ENCODE measurements at places on chromosomes 12 and 14.

DNA sequence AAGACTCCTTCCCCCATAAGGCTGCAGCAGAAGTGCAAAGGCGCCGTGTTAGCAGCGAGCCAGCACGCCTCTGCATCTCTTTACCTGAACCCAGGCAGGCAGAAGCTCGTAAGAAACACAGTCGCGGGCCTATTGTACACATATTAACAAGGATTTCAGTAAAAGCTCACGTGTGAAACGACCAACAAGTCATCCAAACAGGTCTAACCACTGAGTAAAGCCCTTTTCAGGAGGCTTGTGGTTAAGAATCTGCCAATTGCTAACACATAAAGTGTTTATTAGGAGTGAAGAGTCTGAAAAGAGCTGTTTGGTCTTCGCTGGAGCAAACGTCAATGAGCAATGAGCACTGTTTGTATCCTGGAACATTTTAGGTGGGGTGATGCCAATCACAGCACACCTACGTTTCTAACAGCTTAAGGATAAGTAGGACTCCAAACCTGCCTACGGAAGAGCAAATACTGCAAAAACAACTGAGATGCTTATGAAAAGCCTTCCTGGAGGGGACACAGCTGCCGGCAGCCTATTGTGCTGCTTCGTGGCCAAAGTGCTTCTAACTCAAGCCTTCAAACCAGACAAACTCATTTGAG, 43.1 kb downstream of the PRKAB1 start:
- no peak for DNase-seq

- DNase-seq = no peak
Observed at GRCh38 chr14:59919570-59920377, at the start of gene LRRC9. Gene LRRC9 (plus strand): TSS chr14:59920144.

GRCh38 chr12:79422060-79422812, 268.5 kb downstream of the PAWR start:
- no peak for DNase-seq

GRCh38 chr12:4168036-4168435, 105.5 kb upstream of the CCND2 start:
- no peak for DNase-seq

DNA sequence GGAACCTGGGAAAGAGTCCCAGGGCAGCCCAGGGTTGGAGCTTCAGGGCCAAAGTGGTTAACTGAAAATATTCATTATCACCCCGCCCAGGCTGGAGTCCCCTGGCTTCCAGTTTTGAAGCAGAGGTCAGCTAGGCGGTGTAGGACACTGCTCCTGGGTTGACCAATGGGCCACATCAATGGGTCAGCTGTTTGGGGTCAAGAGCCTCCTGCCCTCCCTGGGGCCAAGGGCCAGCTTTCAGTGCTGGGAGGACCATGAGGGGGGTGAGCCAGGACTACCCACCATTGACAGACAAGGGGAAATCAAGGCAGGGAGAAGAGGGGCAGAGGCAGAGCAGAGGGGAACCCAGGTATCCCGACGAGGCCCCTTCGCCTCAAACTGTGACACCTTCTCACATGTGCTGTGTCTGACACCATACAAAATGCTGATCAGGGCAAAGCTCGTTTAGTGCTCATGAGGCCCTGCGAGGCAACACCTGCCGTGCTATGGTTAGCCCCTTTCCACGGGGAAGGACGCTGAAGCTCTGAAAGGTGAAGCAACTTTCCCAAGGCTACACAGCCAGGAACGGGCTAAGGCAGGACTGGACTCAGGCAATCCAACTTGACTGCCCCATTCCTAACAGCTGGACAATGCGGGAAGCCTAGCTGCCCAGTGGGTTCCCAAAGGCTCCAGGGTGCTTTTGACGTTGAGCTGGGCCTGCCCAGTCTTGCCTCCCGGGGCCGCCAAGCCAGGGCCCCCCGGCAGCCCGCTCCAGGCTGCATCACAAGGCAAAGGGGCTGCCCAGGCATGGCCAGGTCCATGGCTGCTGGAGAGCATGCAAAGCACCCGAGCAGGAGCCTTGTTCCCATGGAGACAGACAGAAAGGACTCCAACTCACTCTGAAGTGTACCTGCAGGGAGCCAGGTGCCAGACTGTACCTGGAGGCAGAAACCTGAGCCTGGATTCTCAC, 2.0 kb downstream of the SYNE3 start:
- no peak for DNase-seq

DNA sequence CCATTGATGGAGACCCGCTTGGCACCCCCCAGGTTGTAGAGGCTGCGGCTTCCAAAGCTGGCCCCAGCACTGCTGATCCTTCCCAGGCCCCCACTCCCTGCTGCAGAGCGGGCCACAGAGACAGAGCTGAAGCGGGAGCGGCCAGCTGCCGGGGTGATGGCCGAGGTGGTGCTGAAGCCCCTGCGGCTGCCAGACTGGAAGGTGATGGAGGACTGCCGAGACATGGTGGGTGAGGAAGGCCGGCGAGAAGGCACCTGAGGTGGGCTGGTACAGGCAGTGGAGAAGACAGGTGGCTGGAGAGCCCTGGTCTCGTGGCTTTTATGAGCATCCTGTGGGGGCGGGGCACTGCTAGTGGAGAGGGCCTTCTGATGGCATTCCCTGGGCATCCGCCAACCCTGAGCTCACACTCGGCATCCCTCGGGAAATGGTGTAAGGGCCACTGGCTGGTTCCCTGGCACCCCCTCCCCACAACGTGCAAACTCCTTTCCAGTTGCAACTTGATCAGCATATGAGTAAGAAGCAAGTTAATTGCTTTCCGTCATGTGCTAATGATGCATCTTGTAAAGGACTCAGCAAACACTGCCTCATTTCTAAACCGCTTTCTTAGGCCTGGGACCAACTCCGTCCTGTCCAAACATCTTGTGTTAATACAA, at the start of gene KRT75:
KRT75 (minus strand) TSS at position 291 of the 653 bp plus-strand sequence; CDS start at position 224, 67 bp downstream.
- DNase-seq = no peak

DNA sequence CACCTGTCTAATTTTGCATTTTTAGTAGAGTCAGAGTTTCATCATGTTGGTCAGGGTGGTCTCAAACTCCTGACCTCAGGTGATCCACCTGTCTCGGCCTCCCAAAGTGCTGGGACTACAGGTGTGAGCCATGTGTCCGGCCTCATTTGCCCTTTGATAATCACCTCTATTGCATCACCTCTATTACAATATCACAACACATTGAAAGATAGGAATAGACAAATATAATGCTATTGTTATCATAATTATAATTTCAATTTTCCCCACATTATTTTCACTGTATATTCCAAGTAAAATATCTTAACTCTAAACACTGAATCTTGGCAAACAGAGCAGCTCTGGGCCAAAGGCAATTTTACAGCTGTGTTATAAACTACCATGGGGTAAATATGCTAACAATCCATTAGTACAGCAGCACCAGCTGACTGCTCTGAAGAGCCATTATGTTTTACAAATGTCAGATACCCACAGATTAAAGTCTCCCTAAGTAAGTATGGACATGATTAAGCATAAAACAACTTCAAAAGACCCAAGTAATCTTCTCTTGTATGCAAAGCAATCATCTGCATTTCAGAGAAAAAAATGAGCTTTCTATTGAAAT, 173.2 kb downstream of the MED13L start:
- DNase-seq = no peak

DNA sequence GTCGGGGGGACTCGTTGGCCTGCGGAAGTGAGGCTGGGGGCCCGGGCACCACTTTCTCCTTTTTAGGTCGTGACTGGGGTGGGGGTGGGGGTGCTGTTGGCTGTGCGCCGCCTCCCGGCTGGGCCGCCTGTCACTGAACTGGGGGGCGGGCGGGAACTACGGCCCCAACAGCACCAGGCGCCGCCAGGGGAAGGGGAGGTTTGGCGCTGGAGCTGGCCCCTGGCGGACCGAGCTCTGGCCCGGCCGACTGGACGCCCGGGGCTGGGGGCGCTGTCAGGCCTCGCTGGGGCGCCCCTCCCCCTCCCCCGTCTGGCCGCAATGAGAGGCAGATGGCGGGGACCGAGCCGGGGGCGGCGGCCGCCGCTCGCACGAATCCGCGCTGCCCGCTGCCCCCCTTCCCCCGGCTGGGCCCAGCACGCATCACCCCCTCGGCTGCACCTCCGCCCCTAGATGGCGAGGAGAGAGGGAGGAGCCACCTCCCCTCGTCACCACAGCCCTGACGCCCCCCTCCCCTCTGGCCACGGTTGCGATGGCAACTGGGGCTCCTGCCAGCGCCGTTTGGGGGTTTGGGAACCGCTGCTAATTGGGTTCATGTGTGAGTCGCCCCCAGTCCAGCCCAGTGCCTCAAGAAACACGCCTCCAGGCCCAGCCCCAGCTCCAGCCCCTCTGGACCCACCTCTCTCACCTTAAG, 723 bp downstream of the NFATC4 start:
- DNase-seq = no peak

GRCh38 chr12:97167598-97167997, 260.5 kb downstream of the NEDD1 start:
- no peak for DNase-seq

DNA sequence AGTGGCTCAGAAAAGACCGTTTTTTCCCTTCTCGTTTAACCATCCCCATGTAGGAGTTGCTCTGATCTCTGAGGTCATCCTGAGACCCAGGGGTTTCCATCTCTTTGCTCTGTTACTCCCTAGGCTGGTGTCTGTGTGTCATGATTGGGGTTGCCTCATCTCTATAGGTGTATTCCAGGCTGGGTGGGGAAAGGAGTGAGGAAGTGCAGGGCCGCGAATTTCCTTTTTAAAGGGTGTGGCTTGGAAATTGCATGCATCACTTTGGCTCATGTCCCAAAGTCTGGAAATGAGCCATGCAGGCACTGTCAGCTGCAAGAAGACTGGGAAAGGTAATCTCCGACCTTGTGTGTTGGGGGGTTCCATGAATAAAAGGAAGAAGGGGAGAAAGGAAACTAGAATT, 201.9 kb downstream of the AACS start:
- no peak for DNase-seq

GRCh38 chr14:103696466-103697071, 18.7 kb downstream of the XRCC3 start:
- no peak for DNase-seq

GRCh38 chr12:50057896-50058670, 687 bp downstream of the ASIC1 start:
- DNase-seq = no peak

DNA sequence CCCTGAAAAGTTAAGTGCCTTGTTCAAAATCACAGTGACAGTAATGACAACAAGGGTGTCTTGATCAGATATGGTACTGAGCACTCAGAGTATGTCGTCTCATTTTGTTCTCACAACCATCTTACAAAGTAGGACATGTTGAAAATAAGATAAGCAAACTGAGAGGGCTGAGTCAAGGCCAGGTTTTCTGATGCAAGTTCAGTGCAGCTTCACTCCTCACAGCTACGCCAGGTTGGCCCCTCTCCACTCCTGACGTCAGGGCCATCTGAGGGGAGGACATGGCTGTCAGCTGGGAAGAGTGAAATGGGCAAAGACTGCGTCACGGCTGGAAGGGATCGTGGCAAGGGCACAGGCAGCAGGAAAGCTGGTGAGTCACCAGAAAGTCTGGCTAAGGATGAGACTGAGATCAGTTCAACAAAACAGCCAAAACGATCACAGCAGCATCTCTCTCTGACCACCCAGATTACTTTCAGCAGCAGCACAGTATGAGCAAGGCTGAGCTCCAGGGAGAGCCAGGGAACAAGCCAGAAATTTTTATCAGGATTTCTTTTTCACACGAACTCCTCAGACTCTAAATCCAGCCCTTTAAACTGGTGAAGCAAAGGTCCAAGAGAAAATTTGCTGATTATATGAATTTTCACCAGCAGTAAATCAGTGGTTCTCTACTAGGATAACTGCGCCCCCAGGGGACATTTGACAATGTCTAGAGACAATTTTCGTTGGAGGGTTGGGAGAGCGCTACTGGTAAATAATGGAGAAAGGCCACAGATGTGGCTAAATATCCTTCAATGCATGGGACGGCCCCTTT, 297.9 kb upstream of the AMIGO2 start:
- no peak for DNase-seq

GRCh38 chr12:66129934-66130266, 650 bp downstream of the LLPH start:
- DNase-seq = no peak

DNA sequence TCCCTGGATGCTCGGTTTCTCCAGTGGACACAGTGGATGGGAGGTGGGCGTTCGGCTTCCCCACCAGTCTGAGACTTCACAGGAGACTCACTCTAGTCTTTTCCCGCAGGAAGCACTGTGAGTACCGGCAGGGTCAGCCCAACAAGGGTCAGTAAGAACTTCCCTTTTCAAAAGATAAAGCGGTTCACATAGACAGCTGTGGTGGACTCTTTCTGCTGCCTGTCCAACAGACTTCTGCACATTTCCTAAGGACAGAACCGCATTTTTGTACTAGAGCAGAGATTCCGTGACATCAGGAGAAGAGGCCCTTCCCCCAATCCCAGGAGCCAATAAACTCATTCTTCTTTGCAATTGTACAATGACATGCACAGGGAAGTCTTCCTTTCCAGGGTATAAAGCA, 10.4 kb downstream of the LTBR start:
- DNase-seq = no peak

All from T-helper 22 cell (primary cell).